ENCODE measurements at places on chromosomes 5 and 9. TPM values are rescaled to one million over a fixed set of nuclear protein-coding genes. Genes with fewer than 3 reads are reported as not detected.
A peak's percentile ranks its signal among the peaks of the same experiment; 100 is the strongest.

The FCN2 gene
- 0.04 TPM for polyA plus RNA-seq

DNA sequence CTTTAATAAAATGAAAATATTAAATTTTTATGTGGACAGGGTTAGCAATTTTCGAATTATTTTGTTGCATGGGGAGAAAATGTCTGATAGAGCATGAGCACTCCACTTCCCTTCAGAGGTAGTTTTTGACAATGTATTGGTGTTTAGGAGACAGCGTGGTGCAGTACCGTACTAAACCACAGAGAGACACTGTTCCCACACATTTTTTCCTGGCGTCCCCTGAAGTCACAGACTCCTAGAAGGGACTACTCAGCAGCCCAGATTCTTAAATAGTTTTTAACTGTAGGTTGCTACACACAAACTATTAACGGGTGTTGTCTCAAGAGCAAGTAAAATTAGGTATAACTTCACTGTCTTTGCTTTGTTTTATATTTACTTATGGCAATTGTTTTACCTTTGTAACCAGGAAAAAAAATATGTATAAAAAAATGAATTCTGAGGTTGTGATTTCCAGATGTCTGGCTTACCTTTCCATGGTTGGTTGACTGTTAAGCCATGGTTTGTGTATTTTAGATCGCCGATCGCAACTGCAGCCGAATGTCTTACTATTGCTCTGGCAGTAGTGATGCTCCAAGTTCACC lies 171.2 kb downstream of the DOCK8 start:
- DNase-seq, result peak; percentile 54

DNA sequence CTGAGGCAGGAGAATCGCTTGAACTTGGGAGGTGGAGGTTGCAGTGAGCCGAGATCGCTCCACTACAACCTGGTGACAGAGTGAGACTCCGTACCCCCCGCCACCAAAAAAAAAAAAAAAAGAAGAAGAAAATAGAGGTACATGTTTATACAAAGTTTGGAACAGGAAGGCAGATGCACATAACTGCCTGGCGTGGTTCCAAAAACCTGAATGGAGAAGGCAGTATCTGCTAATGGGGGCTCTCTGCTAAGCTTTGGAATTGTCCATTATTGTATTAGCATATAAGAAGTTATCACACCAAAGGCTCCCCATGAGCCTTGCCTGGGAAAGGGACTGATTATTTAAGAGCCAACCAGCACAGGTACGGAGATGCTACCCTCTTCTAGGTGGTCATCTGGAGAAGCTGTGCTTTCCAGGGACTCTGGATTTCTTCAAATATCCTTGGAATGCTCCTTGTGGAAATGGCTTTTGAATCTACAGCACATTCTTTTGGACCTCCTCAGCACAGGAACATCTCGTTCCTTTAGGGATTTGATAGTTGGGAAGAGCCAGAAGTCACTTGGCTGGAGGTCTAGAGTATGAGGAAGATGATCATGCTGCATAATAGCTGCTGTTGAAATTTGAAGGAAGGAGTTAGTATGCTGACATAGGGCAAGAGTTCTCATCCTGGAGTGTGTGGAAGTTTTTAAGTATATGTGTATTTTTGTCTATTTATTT lies 42.5 kb upstream of the ABCA1 start:
- no peak for DNase-seq

DNA sequence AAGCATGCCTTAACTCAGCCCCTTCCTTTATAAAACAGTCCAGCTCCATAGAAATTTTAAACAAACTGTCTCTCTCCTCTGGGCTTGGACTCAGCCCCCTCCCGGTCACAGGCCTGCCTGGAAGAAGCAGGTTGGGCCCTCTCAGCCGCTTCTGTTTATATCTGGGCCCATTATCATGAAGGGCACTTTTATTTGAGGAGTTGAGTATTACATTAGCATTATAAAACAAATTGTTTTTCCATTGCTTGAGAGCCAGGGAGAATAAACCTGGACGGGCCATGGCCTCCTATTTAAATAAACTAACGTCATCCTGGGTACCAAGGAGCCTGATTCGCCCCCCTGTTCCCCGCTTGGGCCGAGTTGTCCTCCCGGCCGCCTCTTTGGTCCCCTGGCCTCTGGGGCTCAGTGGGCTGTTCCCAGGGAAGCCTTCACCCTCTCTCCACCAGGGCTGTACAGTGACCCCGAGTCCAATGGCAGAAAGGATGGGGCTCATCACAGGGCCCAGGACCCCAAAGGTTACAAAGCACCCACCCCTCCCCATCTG lies 13.2 kb downstream of the IRX2 start:
- DNase-seq, result no peak

GRCh38 chr9:76571288-76571687 lies 112.3 kb downstream of the GCNT1 start:
- DNase-seq, result no peak

DNA sequence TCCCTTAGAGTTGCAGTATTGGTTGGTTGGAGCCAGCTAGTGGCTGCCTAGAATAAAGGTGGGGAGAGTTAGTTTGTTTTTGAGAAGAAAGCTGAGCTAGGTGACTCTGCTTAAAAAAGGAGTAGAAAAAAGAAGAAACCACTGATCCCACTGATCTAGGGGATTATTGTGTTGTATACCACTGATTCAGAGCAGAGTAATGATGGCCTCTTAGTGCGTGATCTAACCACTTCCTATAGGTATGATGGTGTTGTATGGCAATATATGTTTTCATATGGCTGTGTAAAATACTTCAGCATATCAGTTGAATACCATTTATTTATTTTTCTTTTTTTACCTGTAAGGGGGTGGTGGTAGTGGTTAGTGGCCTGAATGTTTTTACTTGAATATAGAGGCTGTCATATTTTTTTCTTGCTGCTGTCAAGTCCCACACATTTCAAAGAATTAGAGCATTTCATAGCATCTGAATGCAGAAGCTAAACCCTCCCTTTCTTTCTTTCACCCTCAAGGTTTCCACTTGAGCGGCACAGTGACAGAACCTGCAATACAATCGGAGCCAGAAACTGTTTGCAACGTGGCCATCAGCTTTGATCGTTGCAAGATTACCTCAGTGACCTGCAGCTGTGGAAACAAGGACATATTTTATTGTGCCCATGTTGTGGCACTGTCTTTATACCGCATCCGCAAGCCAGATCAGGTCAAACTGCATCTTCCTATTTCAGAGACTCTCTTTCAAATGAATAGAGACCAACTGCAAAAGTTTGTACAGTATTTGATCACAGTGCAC lies 140.3 kb downstream of the ZSWIM6 start:
- DNase-seq, result no peak

DNA sequence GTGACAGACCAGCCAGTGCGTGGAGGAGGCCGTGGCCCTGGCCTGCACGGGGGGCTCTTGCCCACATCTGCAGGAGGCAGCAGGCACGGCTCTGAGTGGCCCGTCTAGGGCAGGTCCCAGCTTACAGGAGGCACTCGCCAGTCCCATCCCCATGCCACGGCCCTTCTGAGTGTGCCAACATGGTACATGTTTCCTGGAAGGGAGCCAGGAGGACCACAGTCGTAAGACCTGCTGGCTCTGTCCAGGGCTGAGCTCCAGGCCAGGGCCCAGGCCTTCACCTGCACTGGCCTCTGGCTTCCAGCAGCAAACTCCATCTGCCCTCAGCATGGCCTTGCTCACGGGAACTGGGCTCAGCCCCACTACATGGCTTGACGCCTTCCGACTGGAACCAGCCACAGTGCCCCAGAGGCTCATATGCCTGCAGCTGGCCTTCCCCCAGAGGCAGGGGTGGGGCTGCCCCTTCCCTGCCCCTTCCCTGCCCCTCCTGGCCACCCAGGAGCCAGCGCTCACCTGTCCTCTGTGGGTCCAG lies 3.8 kb downstream of the NKD2 start:
- no peak for DNase-seq

The TMEM232 gene
- 2.2 TPM for polyA plus RNA-seq

The MEIKIN gene
- polyA plus RNA-seq, result not detected

The CDC26 gene
- 39.7 TPM for polyA plus RNA-seq

GRCh38 chr5:10690460-10691440 lies 70.3 kb downstream of the DAP start:
- DNase-seq, result no peak
